Stomach (tissue), 19 donors: ENCODE measurements at places on chromosomes 5 and 9. TPM values are rescaled to one million over a fixed set of nuclear protein-coding genes. Genes with fewer than 3 reads are reported as not detected.

DNA sequence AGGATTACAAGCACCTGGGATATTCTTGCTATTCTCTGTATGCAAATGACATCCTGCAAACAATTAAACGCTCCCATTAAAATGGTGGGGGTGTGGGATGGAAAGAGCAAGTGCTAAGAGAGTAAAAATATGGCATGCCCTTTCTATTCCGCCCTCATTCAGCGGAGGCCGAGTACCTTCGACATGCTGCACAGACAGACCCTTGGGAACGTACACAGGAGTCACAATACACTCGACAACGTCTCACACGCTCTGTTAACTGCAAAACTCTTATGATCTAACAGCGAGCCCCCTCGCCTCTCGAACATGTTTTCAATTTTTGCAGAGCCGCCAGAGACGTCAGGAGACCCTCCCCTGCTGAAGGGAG, 322.2 kb downstream of the CEMIP2 start:
- no peak for DNase-seq

- no peak for DNase-seq
These were observed 195.7 kb downstream of the AOPEP start for GRCh38 chr9:94922098-94922607.

DNA sequence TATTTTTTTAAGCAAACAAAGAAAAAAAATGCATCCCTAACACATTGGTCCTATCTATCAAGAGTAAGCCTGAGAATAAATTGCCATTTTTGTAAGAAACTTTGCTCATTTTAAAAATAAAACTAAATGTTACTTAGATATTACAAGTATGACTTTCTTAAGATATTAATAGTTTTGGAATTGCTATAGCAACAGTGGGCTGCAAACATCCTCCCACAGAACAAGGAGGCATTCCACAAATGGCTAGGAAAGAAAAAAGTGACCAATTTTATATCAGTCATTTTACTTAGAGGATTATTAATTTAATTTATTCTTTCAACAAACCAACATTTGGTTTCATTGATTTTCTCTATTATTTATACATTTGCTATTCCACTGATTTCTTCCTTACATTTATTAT, 63.7 kb downstream of the LURAP1L start:
- DNase-seq, result no peak

DNA sequence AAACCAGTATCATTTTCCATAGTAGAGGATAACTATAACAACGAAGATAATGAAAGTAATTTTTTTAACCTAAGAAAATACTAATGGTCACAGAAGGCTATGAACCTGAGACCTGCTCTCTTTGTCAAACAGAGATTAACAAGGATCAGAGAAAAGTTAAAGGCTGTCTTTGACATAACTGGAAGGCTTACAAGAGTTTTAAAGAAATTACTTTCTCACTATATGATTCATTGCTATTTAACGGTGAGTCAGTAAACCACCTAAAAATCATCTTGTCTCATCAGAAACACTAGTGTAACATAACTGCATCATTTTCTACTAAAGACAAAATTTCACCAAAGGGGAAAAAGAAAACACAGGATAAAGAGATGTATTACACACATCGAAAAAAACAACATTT, 19.3 kb downstream of the MLANA start:
- no peak for DNase-seq

GRCh38 chr9:34565856-34566255, 23.7 kb downstream of the CNTFR start:
- no peak for DNase-seq

GRCh38 chr5:11504065-11504885, 400.0 kb downstream of the CTNND2 start:
- DNase-seq, result no peak

DNA sequence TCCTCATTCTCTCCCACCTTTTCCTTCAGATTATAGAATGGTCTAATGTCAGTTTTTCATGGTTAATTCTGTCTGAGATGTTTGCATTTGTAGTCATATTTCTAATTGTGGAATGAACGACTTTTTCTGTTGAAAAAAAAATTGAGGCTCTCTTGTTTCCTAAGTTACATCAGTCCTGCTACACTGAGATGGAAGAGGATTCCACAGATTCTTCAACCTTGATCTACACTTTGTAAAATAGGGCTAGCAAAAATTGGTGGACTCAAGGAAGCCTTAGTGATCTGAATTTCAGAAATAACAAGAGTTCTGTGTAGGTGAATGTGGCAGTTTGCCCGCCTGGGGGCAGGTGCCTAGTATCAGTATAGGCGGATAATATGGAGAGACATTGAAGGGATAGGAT, 51.9 kb downstream of the ERBIN start:
- DNase-seq, result no peak

WDR38 gene
- total RNA-seq, result not detected

COL15A1 gene
- total RNA-seq, result 108 TPM

PCDHA2 gene
- total RNA-seq, result not detected

PLK2 gene
- total RNA-seq, result 19.4 TPM
